ENCODE measurements at places on chromosomes 11 and 22. TPM values are rescaled to one million over a fixed set of nuclear protein-coding genes. Genes with fewer than 3 reads are reported as not detected.
A peak's percentile ranks its signal among the peaks of the same experiment; 100 is the strongest.

DNA sequence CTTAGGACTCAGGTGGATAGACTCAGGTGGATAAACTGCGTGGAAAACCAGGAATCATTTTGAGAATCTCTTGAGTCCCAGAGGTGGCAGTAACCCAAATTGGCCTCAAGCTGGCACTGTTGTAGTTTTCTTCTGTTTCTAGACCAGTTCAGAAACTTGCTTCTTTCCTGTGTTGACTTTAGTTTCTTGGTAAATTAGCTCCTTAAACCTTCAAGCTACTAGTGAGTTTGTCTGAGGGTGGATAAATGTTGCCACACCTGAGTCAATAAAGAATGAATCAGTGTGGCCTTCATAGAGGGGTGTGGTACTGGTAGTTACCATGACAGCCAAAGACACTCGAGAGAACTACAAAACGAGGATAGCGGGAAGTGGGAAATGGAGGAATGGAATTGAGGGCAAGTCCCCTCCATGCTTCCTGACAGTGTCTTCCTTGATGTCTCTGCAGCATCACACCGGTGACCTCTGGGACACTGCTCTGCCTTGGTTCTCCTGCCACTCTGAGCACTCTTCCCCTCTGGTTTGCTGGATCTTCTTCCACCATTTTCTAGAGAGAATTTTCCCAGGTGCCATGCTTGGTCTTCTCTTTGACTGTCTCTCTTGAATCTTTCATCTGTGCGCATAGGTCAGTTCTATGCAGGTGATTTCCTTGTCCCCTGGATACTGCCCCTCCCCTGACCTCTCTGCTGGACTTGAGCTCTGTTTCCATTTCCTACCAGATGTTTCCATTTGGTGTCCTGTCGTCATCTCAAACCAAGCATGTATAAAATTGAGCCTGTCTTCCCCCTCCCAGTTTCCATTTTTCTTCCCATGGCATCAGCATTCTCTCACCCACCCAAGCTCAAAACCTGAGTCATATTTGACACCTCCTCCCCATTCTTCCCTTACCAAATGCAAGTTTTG is 7.2 kb downstream of the POLD4 start:
- H3K4me1 ChIP-seq, result no peaks in the 10 kb centered on the region
- no peak overlapping the region for H3K4me3 ChIP-seq
- no peak overlapping the region for H3K27ac ChIP-seq
- H3K36me3 ChIP-seq, result no peaks in the 10 kb centered on the region

DNA sequence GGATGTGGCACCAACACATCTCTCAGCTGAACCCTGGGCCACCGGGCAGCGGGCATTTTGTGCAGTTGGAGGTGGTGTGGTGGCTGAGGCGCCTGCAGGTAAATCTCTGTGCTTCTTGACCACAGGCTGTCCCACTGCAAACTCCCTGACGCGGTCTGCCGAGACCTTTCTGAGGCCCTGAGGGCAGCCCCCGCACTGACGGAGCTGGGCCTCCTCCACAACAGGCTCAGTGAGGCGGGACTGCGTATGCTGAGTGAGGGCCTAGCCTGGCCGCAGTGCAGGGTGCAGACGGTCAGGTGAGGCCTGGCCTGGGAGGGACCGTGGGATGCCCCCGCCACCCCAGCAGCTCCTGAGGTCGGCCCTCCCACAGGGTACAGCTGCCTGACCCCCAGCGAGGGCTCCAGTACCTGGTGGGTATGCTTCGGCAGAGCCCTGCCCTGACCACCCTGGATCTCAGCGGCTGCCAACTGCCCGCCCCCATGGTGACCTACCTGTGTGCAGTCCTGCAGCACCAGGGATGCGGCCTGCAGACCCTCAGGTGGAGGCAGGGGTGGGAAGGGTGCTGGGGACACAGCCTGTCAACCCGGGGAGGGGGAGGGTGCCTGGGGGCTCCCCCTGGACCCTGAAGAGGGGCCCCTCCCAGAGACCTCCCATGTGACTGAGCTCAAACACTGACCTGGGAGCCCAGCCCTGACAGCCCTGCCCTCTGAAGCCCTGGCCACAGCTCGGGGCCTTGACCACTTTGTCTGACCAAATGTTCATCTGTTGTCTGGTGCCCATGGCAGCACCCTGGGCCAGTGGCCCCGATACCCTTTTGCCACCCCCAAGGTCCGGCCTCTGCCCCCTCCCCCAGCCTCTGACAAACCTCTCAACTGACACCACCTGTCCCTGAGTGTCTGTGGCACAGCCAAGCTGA is 4.6 kb upstream of the PGGHG start:
- H3K4me3 ChIP-seq, result no peak overlapping the region
- peaks cover 17% of the 10 kb centered on the region for H3K27me3 ChIP-seq
- H3K27ac ChIP-seq, result no peak overlapping the region
- peak; percentile 78 for DNase-seq
- no peaks in the 10 kb centered on the region for H3K36me3 ChIP-seq

DNA sequence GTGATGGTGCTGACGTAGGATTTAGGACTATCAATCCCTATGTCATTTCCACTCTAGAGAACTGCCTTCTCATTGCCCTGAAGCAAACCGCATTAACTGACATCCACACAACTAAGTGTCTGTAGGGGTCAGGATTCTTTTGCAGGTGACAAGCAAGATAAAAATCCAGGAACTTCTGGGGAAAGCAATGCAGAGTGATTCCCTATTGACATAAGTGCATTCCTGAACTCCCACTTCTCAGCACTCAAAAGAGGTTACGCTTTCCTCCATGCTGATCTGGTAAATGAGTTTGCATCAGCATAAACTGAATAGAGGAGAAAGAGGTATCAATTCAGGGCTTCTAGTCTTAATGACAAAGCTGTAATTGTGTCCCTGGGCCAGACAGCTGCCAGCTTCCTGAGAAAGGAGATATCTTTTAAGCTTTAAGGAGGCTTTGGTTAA is 224.6 kb upstream of the ISX start:
- H3K27me3 ChIP-seq, result no peaks in the 10 kb centered on the region
- no peaks in the 10 kb centered on the region for H3K36me3 ChIP-seq
- peak; percentile 40 for DNase-seq
- no peaks in the 10 kb centered on the region for H3K4me1 ChIP-seq
- H3K27ac ChIP-seq, result no peak overlapping the region

DNA sequence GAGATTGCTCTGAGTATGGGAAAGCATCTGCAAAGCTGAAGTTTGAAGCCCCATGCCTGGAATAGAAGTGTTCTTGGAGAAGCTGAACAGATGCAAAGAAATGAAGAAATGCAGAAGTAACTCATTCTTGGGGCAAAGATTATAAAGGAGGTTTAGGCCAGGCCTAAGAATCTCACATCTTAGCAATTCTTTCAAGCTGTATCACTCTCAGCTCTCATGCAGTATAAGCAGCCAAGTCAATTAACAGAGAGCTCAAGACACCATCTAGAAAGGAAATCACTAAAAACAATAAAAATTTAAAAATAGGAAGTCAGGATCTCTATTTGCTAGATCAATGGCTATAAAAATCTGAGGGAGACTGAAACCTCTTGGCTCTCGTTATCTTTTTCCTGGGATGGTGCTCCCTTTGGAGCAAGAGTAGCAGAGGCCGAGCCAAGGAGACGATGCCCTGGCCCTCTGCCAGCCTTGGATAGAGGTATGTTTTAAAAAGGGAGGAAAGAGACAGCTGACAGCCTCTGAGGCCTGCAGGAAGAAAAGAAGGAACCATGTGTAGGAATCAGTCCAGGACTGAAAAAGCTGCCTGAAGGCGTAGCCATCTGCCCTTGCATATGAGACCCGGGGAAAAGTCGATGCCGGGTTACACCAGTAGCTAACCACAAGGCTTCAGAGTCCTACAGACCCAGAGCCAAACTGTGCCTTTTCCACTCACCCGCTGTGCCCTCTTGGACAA is 229.8 kb downstream of the BLID start:
- DNase-seq, result no peak
- no peak overlapping the region for H3K27ac ChIP-seq
- H3K4me1 ChIP-seq, result no peaks in the 10 kb centered on the region
- no peaks in the 10 kb centered on the region for H3K36me3 ChIP-seq

DNA sequence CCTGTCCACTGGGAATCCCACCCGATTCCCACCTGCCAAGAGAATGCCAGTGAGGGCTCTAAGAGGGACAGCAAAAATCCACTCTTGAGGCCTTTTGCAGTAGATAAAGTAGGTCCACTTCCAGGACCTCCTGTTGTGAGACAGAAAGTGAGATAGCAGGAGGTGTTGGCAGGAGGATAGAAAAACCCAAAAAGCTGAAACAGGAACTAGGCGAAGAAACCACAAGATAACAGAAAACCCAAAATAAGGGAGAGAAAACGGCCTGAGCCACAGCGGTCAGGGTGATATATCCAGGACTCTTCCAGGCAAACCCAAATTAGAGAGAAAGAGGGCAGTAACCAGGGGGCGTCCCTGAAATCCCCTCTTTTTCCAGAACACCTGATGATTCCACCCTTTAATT is 79.7 kb upstream of the LINC01488 start:
- no peak for DNase-seq
- H3K27ac ChIP-seq, result no peak overlapping the region
- H3K4me3 ChIP-seq, result no peak overlapping the region
- H3K27me3 ChIP-seq, result no peaks in the 10 kb centered on the region

- no peaks in the 10 kb centered on the region for H3K36me3 ChIP-seq
- H3K27me3 ChIP-seq, result no peaks in the 10 kb centered on the region
- H3K4me1 ChIP-seq, result no peaks in the 10 kb centered on the region
- DNase-seq, result peak; percentile 96
- H3K4me3 ChIP-seq, result no peak overlapping the region
- H3K27ac ChIP-seq, result no peak overlapping the region
Observed at GRCh38 chr11:78961937-78962701, 387.5 kb upstream of the NARS2 start.

DNA sequence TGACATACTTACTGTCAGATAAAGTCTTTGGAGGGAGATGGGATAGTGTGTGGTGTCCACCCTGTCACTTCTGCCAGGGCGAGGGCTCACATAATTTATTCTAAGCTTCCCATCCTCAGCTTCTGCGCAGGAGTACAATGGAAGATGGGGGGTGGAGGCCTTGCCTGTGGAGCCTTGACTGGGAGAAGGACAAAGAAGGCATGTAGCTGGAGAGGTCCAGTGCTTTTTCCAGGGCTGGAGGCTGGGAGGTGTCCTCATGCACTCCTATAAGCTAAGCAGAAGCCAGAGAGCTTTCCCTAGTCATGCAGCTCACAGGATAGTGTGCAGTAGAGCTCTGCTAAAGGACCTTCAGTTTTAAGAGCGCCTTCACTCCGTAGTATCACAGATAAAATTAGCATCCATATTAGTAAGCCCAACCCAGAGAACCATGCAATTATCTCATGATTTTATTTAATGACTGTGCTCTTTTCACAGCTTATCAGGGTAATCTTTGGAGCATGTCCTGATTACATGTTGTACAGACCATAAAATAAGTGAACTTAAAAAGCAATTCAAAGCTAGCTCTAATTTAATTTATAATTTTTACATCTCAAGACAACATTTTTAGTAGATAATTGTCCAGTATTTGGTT is 148.3 kb downstream of the TEAD1 start:
- H3K4me1 ChIP-seq, result peaks cover 3% of the 10 kb centered on the region
- no peaks in the 10 kb centered on the region for H3K36me3 ChIP-seq
- no peak overlapping the region for H3K4me3 ChIP-seq
- no peak overlapping the region for H3K27ac ChIP-seq

GRCh38 chr11:78560826-78561484 is 13.7 kb downstream of the NARS2 start:
- no peak for DNase-seq
- no peaks in the 10 kb centered on the region for H3K36me3 ChIP-seq
- H3K27me3 ChIP-seq, result no peaks in the 10 kb centered on the region
- H3K27ac ChIP-seq, result no peak overlapping the region
- peak overlapping the region; percentile 27 for H3K4me3 ChIP-seq

DNA sequence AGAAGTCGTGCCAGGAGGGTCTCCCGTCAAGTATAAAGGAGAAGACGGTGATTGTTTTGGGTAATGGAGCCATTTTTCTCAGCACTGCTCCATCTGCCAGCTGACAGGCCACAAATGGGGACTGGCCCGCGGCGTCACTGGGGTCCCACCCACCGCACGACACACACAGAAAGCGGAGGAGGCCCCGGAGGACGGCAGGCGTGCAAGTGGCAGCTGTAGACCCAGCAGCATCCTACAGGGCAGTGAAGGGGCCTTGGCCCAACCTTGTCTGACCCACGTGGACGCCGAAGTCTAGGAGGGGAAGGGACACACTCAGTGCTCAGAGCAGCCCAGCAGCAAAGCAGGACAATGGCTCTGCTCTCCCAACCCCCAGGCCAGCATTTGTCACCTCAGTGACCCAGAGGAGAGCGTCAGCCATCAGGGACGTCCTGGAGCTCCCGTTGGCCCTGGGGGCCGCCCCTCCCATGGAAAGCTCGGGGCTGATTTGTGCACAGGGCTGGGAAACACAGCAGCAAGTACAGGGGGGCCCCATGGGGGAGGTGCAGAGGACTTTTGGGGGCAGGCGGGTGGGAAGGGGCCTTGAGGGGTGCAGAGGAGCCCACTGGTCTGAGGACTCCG is 644.4 kb downstream of the BRD1 start:
- no peaks in the 10 kb centered on the region for H3K27me3 ChIP-seq
- H3K36me3 ChIP-seq, result no peaks in the 10 kb centered on the region
- H3K4me1 ChIP-seq, result no peaks in the 10 kb centered on the region
- H3K4me3 ChIP-seq, result no peak overlapping the region
- DNase-seq, result no peak

DNA sequence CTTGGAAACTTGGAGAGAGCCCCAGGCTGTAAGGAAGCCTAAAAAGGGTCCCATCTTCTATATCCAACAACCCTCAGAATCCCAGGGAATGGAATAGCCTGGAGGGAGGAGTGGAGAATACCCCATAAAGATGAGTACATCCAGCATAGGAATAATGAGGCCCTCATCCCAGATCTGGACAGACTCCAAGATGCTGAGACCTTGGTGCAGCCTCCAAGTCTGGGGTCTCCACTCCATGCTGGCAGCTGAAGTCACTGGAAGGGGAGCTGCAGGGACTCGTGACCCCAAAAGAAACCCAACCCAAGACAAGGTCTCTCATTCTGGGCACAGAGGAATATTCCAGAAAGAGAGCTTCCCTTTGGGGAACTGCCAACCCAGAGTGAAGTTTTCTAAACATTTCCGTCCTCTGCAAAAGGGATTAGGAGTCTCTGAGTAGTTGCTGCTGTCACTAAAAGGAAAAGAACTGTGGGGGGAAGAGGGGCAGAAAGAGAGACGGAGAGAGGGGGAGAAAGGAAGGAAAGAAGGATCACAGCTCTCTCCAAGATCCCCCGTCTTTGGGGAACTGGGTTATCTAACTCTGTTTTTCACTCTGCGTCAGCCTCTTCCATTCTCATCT is 589 bp downstream of the SCGB1A1 start:
- no peaks in the 10 kb centered on the region for H3K36me3 ChIP-seq
- H3K27ac ChIP-seq, result no peak overlapping the region
- DNase-seq, result no peak
- no peaks in the 10 kb centered on the region for H3K27me3 ChIP-seq
- no peak overlapping the region for H3K4me3 ChIP-seq

GRCh38 chr22:27636716-27637508 is 164.6 kb downstream of the MN1 start:
- no peak overlapping the region for H3K27ac ChIP-seq
- H3K27me3 ChIP-seq, result peaks cover 2% of the 10 kb centered on the region
- no peak for DNase-seq

- H3K36me3 ChIP-seq, result no peaks in the 10 kb centered on the region
- H3K27ac ChIP-seq, result no peak overlapping the region
- H3K4me3 ChIP-seq, result no peak overlapping the region
- H3K27me3 ChIP-seq, result no peaks in the 10 kb centered on the region
Observed at GRCh38 chr11:9639985-9640384, 23.9 kb upstream of the SWAP70 start.

Gene MMP12
- not detected for total RNA-seq

Gene SOX6
- 47.3 TPM for total RNA-seq

Gene ST13
- total RNA-seq, result 196 TPM

Gene RNASEH2C
- total RNA-seq, result 43.7 TPM

Measured in kidney (tissue), 22 donors.